ENCODE measurements at places on chromosomes 4 and X.
A peak's percentile ranks its signal among the peaks of the same experiment; 100 is the strongest.

- DNase-seq, result no peak
These were observed 361.0 kb downstream of the GRXCR1 start for GRCh38 chr4:43253541-43253940.

DNA sequence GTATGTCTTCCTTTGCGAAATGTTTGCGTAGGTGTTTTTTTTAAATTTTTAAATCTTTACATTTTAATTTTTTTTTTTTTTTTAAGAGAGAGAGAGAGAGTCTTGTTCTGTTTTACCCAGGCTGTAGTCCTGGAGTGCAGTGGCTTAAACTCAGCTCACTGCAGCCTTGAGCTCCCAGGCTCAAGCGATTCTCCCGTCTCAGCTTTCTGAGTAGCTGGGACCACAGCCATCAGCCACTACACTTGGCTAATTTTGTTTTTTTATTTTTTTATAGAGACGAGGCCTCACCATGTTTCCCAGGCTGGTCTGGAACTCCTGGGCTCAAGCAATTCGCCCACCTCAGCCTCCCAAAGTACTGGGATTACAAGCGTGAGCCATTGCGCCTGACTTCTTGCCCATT, 43.7 kb upstream of the GBA3 start:
- no peak for DNase-seq

- DNase-seq, result peak; percentile 76
These were observed 704 bp downstream of the FAM3A start for GRCh38 chrX:154515090-154515965.

DNA sequence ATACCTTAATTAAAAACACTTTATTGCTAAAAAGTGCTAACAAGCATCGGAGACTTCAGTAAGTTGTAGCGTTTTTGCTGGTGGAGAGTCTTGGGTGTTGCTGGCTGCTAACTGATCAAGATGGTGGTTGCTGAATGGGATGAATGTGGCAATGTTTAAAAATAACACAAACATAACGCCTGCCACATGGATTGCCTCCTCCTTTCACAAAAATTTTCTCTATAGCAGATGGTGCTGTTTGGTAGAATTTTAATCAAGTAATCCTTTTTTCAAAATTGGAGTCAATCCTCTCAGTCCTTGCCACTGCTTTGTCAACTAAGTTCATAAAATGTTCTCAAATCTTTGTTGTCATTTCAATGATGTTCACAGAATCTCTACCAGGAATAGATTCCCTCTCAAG, 466.8 kb upstream of the TECRL start:
- DNase-seq, result no peak

DNA sequence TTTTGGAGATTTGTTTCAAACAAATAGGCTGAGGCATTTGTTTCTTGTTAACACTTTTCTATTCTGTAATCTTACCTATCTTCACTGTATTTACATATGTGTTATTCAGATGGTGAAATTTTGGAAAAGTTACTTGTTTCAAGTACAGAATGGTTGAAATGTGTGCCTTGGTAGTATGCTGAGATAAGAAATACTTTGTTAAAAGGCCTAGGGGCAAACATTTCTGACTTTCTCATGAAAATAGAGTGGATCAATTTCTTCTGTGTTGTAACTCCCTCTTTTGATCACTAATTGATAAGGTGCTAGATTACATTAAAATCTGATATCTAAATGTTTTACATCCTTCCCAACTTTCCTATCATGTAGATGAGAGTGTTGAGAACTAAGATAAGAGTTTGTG, 18.1 kb downstream of the USO1 start:
- no peak for DNase-seq

- no peak for DNase-seq
These were observed 266.3 kb upstream of the RASGEF1B start for GRCh38 chr4:81737865-81738559.

DNA sequence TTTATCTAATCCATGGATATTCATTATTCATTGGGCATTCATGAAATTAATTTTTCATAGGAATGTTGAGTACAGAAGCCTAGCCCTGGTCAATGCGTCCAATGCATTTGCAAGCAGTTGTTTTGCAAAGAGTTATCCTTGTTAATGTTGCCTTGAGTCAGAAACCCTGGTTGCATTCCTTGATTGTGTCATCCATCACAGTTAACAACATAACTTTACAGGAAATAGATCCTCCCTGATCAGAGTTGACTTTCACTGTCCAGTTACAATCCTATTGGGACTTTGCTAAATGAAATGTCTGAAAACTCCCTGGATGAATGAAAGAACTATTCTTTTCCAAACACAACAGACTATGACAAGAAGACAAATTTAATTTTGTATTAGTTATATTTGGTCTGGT, 924.3 kb upstream of the SLIT2 start:
- DNase-seq, result no peak

GRCh38 chr4:8200302-8200975, 1.3 kb downstream of the SH3TC1 start:
- no peak for DNase-seq

GRCh38 chrX:153871946-153872878, 13.8 kb downstream of the L1CAM start:
- no peak for DNase-seq

DNA sequence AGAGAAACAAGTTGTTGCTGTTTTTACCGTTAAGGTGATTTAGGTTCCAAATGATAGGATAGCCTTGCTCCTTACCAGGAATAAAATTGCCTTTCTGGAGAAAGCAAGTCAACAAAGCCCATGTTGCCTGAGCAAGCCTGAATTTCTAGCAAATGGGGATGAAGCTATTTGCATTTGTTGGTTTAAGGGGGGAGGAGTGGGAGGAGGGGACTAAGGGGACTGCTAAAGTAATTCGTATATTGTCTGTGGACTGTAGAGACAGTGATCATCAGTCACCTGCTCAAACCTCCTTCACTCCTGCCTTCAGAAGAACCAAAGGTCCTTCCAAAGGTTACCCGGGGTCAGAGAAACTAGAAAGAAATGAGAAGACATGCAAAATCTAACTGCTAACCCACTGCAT, 65.8 kb downstream of the SCML2 start:
- no peak for DNase-seq

DNA sequence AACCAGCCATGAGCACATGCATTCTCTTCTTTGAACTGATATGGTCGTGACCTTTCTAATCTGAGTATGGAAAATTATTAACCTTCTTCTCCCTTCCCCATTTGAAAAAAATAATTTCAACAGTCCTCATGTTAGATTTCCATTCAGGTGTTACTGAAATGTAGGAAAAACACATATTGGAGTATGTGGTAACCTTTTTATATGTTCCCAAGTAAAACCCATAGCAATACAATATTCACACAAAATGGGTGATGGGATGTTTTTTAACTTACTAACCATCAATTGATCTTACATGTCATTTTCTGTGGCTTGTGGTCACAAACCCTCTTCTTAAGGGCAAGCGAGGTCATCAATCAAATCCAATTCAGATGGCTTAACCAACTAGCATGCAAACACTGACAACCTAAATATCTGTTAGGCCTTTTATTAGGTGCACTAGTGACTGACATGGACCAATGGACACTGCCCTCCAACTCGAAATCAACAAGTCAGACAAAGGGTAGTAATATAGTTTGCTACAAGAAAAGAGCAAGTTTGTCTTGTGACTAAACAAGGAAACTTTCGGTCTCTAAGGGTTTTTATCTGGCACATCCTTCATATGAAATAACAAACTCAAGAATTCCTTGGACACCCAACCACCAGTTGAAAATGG, 74.3 kb downstream of the CAMK2D start:
- DNase-seq, result no peak

GRCh38 chr4:71290476-71290875, 48.3 kb upstream of the SLC4A4 start:
- DNase-seq, result no peak

GRCh38 chr4:183449193-183449882, 4.9 kb downstream of the CDKN2AIP start:
- DNase-seq, result no peak

- DNase-seq, result peak; percentile 88
These were observed 46.4 kb upstream of the ENPP6 start for GRCh38 chr4:184263910-184264732.

DNA sequence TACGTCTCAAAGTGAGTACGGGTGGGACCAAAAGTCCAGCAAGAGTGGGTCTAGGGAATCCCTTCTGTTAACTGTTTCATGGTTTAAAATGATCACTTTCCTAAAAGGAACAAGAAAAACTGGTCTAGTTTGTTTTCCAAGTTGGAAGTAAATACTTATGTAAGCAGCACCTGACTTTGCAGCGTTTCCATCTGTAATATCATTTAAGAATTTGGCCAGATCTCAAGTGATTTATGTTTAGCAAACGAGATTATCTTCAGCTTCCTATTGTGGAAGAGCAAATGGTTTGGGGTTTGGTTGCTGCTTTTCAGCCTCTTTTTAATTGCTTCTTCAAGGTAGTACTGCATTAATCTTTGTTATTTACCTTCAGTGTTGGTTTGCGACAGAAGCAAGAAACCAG, 50.4 kb downstream of the FHIP1A start:
- peak; percentile 28 for DNase-seq

- DNase-seq, result no peak
These were observed 121.3 kb downstream of the PRDM5 start for GRCh38 chr4:120801137-120801758.

Data from NCI-H2029 (cell line).